ENCODE measurements at places on chromosomes 1 and 21.

DNA sequence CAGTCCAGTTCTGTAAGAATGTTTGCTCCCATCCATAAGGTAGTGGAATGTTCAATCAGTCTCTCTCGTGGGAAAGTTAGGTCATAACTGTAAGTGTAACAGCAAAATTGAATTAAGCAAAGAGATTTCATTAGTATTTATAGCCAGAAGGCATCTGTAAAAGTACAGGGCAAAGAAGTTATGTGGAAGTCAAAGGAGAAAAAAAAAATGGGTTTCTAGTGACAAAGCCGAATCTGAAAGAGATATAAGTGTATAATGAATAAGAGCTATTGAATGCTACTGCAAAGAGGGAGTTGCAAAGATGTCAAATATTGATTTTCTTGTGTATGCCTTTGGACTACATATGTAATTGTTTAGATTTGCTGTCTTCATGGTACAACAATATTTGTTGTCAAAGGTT is 47.4 kb upstream of the FOXD3 start:
- DNase-seq: no peak

DNA sequence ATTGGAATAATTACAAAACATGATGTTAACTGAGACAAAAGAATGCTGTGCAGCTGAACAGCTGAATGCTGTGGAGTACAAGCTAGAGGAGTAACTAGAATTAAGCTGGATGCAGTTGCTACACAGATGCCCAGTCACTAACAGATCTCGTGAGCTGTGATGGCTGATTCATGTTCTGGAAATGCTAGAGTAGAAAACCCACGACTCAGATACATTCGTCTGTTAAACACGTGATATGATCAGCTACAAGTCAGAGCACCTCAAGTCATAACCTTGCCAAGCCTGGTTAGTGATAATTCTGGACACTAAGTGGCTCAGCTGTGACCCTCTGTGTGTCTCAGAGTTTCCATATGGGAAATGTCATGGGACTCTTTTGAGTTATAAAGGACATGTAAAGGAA is 89.7 kb upstream of the ESRRG start:
- no peak for DNase-seq

- DNase-seq: no peak
Observed at GRCh38 chr1:43668956-43669355, 19.0 kb downstream of the KDM4A start.

GRCh38 chr1:175555266-175555665 is 188.1 kb downstream of the TNR start:
- no peak for DNase-seq

DNA sequence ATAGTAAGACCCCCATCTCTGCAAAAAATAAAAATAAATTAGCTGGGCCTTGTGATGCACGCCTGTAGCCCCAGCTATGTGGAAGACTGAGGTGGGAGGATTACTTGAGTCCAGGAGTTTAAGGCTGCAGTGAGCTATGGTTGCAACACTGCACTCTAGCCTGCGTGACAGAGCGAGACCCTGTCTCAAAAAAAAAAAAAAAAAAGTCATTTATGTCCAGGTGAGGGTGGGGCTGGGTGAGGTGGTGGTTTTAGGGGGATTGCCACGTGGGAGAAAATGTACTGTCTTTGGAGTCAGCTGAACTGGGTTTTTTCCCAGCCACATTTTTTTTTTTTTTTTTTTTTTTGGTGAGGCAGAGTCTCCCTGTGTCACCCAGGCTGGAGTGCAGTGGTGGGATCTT is 6.7 kb downstream of the PIK3CD start:
- DNase-seq: no peak

DNA sequence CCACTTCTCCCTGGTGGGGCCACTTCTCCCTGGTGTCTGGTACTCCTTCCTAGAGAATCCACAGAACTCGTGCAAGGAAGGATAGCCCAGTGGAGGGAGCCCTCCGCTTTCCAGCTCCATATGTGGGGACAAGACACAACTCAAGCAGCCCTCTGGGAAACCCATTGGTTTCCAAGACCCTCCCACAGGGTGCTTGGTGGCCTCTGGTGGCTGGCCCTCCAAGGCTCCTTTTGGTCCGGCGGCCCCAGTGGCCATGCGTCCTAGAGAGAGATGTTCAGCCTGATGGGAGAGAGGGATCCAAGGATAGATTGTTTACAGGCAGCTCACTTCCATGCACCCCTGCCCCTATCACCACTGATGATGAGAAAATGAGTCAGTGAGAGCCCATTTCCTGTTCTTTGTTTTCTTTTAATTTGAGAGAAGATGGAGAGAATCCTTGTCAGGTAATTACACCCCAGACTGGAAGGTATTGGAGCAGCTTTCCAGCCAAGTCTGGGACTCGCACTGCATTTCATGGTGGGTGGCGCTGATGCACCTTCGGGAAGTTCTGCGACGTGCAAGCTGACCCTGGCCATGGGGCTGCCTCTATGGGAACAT is 486.2 kb upstream of the VAMP3 start:
- DNase-seq: no peak

DNA sequence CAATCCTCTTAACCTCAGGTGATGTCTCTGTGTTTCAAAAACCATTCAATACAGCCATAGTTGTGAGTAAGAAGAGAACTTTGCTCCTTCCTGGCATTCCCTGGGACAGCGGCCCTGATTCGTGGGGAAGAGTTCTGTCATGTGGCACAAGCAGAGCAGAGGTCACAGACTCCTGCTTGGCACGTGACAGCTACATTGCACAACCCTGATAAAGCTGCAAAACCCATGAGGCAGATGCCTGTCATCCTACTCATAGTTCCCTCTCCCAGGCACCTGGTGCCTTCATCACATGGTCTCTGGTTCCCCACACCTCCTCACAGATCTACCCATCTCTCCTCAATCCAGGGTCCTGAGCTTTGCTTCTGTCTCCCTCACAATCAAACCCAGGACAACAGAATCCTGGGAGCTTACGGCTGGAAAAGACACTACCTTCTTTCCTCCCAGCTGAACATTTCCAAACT is 70.8 kb downstream of the PLPP3 start:
- peak; percentile 11 for DNase-seq

- DNase-seq: no peak
Observed at GRCh38 chr1:27445177-27445936, 44.6 kb downstream of the WASF2 start.

- DNase-seq: no peak
Observed at GRCh38 chr21:27975514-27975913, 1008.6 kb upstream of the ADAMTS5 start.

DNA sequence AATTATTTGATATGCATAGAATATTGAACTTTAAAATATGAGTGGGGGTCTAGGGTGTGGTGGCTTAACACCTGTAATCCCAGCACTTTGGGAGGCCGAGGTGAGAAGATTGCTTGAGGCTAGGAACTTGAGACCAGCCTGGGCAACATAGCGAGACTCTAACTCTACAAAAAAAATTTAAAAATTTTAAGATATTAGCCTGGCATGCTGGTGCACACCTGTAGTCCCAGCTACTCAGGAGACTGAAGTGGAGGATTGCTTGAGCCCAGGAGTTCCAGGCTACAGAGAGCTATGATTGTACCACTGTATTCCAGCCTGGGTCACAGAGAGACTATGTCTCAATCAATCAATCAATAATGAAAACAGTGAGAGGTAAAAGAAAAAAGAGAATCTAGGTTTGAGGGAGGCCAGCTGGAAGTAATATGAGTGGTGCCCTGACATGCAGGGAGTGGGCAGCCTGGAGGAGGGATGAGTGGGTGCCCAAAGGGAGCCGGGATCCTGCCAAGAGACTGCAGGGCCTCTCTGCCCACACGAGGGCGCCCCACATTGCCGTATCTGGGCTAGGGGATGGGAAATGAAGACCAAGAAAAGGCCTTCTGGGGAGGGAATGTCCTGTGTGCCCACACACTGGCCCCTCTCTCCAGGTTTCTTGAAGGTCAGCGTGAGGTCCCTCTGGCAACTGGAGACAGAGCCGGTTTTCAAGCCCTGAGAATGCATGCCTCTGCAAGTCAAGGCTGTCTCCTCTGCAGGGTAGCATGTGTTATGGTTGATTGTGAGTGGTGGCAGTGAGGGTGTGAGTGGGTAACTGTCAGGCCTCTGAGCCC is 93.9 kb upstream of the PPM1J start:
- DNase-seq: peak; percentile 61

GRCh38 chr1:11673089-11673769 is 7.7 kb downstream of the MAD2L2 start:
- DNase-seq: no peak

DNA sequence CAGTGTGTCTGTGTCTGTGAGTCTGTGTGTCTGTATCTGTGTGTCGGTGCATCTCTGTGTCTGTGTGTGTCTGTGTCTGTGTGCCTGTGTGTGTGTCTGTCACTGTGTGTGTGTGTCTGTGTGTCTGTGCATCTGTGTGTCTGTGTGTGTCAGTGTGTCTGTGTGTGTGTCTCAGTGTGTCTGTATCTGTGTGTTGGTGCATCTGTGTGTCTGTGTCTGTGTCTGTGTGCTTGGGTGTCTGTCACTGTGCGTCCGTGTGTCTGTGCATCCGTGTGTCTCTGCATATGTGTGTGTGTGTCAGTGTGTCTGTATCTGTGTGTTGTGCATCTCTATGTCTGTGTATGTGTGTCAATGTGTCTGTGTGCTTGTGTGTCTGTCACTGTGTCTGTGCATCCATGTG is 44.7 kb upstream of the POFUT2 start:
- no peak for DNase-seq

DNA sequence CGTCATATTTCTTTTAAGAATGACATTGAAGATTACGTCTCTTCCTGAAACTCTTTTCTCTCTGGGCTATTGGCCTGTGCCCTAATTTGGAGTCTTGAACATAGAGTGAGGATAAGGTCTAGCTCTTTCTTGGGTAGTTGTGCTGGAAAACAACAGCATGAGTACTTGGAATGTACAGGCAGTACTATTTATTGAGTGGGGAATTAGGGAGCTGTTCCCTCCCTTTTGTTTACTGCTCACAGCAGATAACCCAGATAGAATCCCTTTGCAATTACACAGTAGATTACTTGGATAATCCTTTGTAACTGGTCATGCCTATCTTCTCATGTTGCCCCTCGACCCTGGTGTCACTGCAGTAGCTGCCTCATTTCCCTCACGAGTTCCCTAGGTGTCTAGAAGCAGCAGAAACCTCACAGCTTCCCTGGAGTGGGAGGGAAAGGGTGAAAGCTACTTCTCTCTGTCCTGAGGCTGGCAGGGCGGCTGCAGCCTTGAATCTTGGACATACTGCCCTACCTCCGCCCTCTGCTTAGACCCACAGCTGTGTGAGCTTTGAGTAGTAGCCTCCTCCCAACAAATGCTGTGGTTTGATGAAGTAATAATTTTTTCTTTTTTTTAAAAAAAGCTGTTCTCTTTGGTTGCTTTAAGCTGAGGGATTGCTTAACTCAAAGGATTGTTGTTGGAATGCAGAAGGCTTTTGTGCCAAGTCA is 70.6 kb downstream of the FGGY start:
- DNase-seq: no peak

DNA sequence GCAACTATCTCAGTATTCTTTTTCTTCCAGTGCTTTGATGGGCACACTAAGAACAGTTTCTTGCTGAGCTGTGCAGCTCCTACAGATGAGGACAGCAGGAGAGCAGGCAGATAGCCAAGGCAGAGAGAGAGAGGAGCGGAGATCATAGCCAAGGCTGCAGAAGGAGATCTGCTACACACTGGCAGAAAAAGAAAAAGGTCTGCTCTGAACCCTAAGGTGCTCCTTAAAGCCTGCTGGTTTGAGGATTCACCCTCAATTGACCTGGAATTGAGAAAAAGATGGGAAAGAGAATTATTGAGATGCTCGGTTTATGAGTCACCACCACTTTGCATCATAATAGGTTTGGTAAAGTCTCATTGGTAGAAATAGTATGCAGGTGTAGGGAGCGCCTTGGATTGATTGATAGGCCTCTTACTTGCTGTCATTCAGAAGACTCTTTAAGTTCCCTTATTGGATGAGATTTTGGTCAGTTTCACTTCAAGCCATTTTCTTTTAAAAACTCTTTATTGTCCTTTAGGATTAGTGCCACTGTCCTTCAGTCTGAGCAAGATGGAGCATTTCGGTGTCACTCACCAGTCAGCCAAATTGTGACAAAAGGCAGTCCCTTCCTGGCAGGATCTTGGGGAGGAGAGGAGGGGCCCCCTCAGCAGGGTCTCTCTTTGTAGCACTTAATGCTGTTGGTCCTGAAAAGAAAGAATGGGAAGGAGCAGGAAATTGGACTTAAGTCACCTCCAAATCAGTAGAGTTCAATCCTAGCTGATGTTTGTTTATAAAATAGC is 685.0 kb downstream of the ADGRL2 start:
- DNase-seq: no peak

DNA sequence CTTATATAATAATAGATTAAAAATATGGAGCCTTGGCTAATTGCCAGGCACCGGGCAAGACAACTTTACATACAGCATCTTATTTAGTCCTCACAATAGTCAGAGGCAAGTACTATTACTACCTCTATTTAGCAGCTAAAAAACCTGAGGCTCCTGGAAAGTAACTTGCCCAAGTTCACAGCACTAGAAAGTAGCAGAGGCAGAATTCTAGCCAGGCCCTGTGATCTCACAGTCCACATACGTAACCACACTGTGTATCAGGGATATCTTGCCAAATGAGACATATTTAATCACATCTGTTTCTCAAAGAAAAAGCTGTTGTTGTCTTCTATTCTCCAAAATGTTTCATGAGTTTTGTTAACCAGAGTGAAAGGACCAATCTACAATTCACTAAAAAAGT is 378.5 kb downstream of the PLPP3 start:
- no peak for DNase-seq

- DNase-seq: no peak
Observed at GRCh38 chr1:12528021-12528852, 89.8 kb downstream of the DHRS3 start.

DNA sequence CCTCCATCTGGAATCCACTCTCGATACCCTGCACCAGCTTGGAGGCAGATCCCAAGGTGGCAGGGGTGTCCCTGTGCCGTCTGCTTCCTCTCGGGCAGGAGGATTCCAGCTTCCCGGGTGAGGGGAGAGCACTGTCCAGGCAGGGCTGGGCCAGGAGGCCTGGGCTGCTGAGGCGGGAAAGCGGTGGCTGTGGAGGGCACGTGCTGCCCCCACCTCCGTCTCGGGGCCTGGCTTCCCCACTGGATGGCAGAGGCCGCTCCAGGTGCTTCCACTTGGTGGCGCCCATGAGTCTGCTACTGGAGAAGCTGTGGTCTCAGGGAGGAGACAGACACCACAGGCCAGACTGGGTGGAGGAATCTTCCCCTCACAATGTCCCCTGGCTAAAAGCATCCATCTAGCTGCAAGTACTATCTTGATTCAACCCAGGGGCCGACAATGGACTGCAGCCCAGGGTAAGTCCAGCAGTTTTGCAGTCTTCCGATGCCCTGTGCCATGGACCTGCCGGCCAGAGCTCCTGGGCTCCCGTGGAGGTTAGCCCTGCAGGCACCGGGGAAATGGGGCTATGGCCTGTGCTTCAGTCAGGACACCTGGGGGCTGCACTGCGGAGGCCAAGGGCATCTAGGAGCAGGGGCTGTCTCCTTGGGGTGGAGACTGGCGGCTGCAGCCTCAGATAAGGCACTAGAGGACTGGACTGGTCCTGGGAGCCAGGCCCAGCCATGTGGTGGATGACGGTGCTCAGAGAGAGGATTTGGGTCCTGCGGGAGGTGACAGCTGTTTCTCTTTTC is 41.3 kb upstream of the EIF4G3 start:
- DNase-seq: peak; percentile 43

- DNase-seq: no peak
Observed at GRCh38 chr1:50488356-50488755, 65.1 kb upstream of the DMRTA2 start.

All from Kasumi-1 (cell line).